ENCODE measurements at places on chromosomes 11 and 22.

DNA sequence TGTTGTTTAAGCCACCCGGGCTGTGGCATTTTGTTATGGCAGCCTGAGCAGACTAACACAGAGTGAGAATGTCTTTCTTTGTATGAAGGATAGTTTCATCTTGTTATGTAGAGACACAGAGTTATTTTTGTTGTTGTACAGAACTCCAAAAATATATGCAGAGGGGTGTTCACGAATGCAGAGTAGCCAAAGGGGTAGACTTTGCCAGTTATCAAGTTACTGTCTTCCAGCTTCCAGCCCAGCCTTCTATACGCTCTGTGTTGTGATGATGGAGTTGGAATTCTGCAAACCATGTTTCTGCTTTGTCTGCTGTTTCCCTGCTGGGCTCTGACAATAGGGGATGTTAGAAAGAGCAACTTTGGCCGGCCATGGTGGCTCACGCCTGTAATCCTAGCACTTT, 44.1 kb downstream of the RPS6KA4 start:
- no peak for DNase-seq

GRCh38 chr11:117121176-117121575, 22.9 kb upstream of the PAFAH1B2 start:
- no peak for DNase-seq

- DNase-seq: no peak
These were observed 77.6 kb downstream of the LRRC32 start for GRCh38 chr11:76592961-76593360.

GRCh38 chr11:33857933-33858371, 33.9 kb downstream of the LMO2 start:
- DNase-seq: peak; percentile 31

- DNase-seq: peak; percentile 89
These were observed 47.8 kb downstream of the DBX1 start for GRCh38 chr11:20112291-20113148.

Measured in LHCN-M2 (cell line).